Activated B cell treated with CpG ODN at 0.5 μM for 24 hours (primary cell): ENCODE measurements at places on chromosomes 2 and 18.

DNA sequence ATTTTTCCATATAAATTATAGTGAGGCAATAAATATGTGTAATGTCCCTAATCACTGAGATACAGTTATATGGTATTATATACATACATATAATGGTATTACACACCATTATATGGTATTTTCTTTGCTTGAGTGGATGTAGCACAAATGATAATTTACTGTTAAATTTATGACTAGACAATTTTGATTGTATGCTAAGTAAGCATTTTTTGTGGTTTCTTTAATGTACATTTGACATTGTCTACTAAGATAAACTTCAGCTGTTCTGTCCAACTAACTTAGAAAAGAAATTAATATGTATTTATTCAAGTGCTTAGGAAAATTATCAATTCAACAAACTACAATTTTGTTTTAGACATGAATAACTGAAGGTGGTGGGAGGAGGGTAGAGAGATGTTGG is 122.6 kb downstream of the SCN3A start:
- DNase-seq: no peak

DNA sequence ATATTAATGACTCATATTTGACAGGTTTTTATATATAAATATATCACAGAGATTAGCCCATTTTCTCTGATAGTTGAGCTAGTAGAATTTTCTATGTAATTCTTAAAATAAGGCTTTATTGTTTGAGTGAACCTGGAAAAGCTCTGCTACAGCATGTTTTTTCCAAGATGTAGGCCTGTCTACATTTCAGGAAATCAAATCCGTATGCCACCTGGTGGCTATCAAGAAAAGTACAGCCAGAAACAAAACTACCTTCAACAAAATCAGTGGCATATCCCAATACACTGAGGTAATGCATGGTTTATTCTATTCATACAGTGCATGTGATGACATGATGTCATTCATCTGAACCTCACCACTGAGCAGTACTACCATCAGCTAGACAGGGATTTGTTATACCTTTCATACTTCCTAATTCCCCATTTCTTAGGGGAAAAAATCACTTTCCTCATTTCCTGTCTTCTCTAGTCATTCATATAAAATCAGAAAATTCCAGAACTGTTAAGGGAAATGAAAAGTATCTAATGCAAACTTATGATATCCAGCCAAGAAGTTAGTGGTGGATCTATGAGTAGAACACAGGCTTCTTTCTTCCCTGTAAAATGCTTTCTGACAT is 310.4 kb upstream of the SYT4 start:
- DNase-seq: no peak

DNA sequence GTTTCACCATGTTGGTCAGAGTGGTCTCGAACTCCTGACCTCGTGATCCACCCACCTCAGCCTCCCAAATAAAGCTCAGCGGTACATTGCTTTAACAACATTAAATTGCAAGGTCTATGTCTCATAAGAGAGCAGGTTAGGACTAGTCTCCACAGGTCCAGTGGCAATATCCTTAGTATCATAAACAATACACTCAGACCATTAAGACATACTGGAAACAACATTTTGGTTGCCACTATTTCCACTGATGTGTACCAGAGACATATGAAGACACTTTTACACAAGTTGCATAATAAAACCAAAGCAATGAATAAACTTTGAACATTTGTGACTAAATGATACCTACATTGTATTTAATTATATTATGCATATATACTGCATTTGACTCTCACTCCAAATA is 1130.0 kb downstream of the TSN start:
- no peak for DNase-seq

- no peak for DNase-seq
These were observed 302.2 kb upstream of the STON1 start for GRCh38 chr2:48227617-48228344.

DNA sequence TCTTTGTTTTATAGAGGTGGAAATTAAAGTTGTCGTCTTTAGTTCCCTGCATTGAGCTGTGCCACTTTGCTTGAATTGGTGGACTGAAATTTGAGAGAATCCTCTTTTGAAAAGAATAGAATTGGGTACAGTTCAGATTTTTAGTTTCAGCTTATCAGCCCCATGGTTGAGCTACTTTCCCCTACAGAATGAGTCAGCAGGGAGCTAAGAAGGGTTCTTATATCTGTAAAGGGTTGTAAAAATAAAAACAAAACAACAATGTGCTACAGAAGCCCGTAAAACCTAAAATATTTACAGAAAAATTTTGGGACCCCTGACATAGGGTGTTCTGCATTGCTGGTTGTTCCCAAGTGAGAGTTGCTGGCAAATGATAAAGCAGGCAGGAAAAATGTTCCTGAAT is 12.6 kb downstream of the SLC20A1 start:
- no peak for DNase-seq

GRCh38 chr18:28541934-28542333 is 365.0 kb upstream of the CDH2 start:
- no peak for DNase-seq

GRCh38 chr18:46169464-46169941 is 65.3 kb downstream of the HAUS1 start:
- no peak for DNase-seq

GRCh38 chr18:9596226-9596625 is 18.1 kb downstream of the PPP4R1 start:
- no peak for DNase-seq

- no peak for DNase-seq
These were observed 90.2 kb downstream of the CABLES1 start for GRCh38 chr18:23225503-23225902.

DNA sequence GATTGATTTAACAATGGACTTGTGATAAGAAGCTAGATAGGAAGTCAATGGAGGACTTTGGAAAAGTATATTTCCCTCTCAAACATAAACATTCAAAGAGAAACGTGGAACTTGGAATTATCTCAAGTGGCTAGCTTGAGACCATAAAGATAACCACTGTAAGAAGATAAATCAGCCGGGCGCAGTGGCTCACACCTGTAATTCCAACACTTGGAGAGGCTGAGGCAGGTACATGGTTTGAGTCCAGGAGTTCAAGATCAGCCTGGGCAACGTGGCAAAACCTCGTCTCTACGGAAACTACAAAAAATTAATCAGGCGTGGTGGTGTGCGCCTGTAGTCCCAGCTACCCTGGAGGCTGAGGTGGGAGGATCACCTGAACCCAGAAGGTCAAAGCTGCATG is 405.9 kb upstream of the ACVR2A start:
- no peak for DNase-seq

DNA sequence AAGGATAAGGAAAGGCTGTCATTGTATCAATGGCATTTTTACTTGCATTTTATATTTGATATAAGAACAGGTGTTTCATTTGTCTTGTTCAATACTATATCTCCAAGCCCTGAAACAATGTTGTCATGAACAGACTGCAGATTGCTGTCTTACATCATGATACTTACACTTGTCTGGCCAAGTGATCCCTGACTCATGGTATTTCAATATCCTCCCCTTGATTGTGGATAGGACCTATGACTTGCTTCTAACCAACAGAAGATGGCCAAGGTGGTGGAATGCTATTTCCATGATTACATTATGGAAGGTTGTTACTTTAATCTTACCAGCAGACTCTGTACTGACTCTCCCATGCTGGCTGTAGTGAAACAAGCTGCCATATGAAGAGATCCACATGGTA is 471.1 kb downstream of the CCDC85A start:
- DNase-seq: no peak

GRCh38 chr18:6487968-6488367 is 73.3 kb upstream of the L3MBTL4 start:
- no peak for DNase-seq

GRCh38 chr2:215841175-215841816 is 172.1 kb downstream of the MREG start:
- DNase-seq: no peak

DNA sequence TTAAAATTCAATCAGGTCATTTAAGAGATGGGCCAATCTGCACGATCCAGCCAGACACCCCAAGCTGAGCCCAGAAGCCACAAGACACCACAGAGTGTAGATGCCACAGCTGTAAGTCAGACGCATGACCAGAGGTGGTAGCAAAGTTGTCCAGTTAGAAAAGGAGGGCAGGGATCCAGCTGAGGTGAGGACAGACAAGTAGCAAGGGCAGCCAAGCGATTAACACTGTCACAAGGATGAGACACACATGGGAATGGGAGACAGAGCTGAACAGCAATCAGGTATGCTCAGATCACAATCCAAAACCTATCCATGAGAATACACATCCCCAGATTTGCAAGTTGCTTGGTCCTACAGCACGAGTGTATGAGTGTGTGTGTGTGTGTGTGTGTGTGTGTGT is 143.4 kb upstream of the STK17B start:
- no peak for DNase-seq

DNA sequence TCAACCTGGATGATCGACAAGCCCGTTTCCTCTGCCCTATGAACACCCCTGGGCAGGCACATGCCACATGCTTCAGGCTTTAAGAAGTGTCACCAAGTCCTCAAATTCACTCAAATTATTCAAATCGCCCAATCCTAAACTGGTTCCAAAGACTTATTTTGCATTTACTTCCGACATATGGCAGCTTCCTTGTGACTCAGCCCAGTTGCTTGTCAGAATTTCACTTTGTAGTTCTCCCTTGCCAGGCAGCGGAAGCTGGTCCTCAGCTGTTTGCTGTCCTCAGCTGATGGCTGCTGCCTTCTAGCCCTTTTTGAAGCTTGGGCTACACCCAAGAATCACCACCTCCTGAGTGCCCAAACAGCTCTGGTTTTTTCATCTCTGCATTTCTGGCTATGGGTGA is 105.4 kb upstream of the LMAN1 start:
- DNase-seq: no peak

- DNase-seq: no peak
These were observed 35.7 kb downstream of the ACVR1C start for GRCh38 chr2:157592948-157593347.

DNA sequence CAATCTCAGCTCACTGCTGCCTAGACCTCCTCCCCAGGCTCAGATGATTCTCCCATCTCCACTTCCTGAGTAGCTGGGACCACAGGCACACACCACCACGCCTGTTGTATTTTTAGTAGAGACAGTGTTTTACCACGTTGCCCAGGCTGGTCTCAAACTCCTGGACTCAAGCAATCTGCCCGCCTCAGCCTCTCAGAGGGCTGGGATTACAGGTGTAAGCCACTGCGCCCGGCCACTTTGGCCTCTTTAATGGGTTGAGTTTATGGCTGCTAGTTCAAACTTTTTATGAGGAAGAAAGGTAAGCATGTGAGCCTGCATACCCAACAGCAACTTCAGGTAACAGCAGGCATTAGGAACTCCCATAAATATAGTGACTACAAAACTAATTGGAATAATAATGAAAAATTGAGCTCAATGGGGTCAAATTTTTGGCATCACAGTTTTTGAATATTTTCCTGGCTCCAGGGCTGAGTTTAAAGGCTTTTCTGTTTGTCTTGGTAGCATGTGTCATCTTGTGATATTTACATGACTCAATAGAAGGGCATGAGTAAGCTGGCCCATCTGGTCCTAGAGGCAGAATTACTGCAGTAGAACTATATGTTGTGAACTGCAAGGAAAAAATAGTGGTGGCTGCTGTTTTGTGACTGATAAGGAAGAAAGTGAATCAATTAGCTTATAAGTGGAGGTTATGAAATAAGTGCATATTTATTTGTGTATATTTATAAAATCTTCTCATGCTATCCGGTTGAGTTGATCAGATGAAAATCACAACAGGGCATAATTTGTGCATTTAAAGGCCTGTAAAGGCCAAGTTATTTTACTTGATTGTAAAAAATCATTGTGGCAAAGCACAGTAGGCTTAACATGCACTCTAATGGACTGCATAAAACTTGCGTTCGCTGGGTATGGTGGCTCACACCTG is 24.8 kb downstream of the GALM start:
- DNase-seq: no peak

- DNase-seq: no peak
These were observed 220.3 kb upstream of the NRP2 start for GRCh38 chr2:205461678-205462665.

- DNase-seq: no peak
These were observed 48.8 kb downstream of the ERBB4 start for GRCh38 chr2:212489719-212490346.

- no peak for DNase-seq
These were observed 207.9 kb downstream of the CMPK2 start for GRCh38 chr2:6657855-6658254.

DNA sequence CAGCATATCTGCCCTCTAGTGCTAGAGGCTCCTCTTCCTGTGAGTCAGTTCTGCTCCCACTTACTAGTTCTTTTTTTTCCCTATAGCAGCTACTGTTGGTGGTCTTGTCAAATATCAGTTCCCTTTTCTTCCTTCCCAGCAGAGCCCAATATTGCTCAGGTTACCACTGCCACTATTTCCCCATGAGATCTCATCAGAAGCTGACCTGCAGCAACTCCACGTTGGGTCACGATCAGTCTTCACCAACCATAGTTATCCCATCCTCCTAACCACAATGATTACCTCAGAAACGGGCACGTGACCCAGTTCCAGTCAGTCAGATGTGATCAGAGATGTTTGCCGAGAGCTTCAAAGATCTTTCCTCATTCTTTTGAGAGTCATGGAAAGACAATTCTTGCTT is 59.7 kb upstream of the CAPN13 start:
- no peak for DNase-seq
